Heart left ventricle (tissue), 16 donors: ENCODE measurements at places on chromosomes 13 and 19.
A peak's percentile ranks its signal among the peaks of the same experiment; 100 is the strongest.

GRCh38 chr13:58452123-58452623 is 820.6 kb downstream of the PCDH17 start:
- no peak for DNase-seq

DNA sequence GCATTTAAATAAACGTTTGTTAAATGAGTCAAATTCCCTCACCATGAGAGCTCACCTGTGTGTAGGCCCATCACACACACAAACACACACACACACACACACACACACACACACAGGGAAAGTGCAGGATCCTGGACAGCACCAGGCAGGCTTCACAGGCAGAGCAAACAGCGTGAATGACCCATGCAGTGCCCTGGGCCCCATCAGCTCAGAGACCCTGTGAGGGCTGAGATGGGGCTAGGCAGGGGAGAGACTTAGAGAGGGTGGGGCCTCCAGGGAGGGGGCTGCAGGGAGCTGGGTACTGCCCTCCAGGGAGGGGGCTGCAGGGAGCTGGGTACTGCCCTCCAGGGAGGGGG is 8.5 kb upstream of the CEACAM5 start:
- DNase-seq: no peak

DNA sequence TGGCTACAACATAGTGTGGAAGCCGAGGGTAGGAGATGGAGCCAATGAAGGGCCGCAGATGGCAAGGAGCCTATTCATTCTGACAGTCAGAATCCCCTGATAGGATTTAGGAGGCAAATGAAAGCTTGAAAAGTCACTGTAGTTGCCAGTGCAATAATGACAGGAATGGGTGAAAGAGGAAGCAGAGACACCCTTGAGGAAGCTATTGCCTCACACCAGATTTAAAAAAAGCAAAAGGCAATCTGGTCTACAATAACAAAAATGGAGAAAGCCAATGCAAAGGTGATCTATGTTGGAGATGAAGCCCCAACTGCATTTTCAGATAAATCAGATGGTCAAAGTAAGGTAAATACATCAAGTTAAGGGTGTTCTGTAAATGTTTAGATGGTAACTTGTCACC is 158.5 kb downstream of the TUBA3C start:
- no peak for DNase-seq

DNA sequence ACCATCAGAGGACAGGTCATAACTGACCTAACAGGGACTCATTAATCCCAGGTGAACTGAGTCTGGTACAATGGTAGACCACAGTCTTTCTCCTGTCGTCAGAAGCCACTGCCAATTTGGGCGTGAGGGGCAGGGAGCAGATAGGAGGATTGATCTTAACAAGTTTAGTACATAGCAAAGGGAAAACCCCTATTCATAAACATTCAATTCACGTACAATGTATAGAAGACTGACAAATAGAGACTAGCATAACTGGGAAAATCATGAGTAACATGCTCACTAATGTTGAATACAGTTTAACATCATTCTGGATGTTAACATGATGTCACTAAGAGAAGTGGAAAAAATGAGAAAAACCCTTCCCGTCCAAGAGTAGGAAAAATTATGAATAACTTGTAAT is 54.1 kb downstream of the SLC7A1 start:
- no peak for DNase-seq

- no peak for DNase-seq
Observed at GRCh38 chr13:29510651-29511084, 84.8 kb downstream of the SLC7A1 start.

- DNase-seq: no peak
Observed at GRCh38 chr13:31805841-31806240, 66.5 kb downstream of the RXFP2 start.

DNA sequence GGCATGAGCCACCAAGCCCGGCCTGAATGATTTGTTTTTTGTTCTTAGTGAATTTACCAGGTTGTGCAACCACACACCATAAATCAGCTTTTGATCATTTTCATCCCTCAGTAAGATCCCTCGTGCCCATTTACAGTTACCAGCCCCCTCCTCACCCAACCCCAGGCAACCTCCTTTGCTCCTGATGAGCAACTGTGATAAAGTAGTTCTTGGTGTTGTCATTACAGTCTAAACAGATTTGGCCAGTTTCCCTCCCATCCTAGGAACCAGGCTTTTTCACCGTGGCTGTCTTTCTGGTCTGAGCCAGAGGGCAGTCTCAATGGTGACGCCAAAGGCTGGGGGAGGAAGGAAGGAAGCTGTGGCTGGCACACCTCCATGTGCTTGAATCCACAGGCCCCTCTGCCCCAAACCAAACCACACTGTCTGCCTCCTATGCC is 61.2 kb upstream of the WDFY2 start:
- no peak for DNase-seq

DNA sequence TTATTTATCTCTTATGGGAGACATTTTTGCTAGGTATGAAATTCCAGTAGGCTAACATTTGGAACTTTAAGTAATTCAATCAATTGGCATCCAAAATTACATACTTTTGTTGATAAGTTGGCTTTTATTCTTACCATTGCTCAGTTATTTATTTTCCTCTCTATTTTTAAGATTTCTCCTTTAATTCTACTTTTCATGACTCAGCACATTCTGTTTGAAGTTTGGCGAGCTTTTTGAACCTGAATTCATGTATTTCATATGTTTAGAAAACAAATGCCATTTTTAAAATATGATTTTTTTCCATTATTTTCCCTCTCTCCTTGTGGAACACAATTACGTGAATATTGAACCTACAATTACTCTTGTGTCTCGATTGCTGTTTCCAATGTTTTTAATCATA is 2896.3 kb upstream of the PCDH20 start:
- DNase-seq: no peak

GRCh38 chr19:35935911-35936737 is at the start of gene LRFN3:
Gene LRFN3, plus strand, starts transcription at chr19:35936374. Its CDS starts 3,052 bp downstream, at chr19:35939426.
- DNase-seq: peak; percentile 77

GRCh38 chr13:99357131-99357596 is 50.0 kb upstream of the GPR183 start:
- no peak for DNase-seq

DNA sequence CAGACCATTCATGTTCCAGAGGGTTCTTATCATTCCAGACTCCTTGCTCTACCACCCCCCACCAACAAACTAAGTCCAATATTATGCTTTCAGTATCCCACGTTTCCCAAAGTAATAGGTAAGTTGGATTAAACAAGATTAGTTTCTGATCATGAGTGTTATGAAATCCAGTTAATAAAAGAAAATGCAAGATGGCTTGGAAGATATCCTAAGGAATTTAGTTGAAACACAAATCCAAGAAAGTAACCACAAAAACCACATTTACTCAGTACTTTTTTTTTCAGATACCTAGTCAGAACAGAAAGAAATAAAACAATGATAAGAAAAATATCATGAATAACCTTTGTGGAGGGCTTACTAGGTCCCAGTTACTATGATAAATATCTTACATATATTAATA is 119.4 kb upstream of the MIR17HG start:
- no peak for DNase-seq

GRCh38 chr13:26280822-26281221 is 26.9 kb downstream of the CDK8 start:
- no peak for DNase-seq

DNA sequence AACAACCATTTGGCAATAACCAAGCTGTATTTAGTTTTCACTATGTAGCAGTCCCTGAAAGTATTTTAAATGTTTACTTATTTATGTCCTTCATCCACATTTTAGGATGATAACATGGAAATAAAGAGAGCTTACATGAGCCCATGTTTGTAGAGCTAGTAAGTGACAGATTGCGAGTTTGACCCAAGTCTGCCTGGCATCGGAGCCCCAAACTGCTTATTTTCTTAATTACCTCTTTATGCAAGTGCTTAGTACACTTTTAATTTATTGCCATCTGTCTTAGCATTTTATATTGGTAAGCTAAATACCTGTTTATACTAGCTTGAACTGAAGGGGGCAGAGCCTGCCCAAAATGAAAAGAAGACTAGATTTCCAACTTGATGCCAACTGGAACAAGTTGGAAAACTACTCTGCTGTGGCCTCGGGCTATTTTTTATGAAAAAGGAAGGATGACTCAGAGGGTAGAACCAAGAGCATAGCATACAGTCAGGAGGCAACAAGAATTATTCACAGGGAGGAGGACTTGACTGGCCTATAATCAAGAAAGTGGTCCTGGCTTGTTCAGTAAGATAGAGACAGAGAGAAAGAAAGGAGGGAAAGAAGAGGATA is 150.2 kb downstream of the NDFIP2 start:
- DNase-seq: peak; percentile 10

DNA sequence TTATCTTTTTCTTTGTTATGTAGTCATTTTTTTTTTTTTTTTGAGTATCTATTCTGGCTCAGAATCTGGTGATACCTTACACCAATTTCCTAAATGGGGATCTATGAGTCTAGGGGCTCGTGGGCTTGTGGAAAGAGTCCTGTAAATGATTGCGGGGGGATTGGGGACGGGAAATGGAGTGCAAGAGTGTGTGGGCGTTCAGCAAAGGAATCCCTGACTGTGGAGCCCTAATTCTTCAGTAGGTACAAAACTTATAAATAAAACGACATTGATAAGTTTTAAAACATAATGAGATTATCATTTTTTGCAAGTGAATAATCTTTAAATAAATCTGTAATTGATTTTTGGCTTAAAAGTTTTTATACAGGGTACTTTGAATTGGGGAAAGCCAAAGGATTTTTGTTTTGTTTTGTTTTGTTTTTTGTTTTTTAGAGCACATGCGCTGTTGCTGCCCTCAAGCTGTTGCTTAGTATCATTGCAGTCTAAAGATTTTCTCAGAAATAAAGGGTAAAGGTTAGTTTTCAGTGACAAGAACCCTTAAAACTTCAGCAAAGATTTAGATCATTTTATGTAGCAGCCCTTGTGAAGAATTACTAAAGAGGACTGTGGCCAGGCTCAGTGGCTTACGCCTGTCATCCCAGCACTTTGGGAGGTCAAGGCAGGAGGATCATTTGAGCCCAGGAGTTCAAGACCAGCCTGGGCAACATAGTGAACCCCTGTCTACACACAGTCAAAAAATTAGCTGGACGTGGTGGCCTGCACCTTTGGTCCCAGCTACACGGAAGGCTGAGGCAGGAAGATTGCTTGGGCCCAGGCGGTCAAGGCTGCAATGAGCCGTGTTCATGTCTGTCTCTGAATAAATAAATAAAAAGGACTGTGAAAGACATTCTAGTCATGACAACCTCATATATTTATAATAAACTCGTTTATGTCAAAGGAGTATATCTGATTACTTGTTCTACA is 1.7 kb downstream of the ERCC5 start:
- no peak for DNase-seq

DNA sequence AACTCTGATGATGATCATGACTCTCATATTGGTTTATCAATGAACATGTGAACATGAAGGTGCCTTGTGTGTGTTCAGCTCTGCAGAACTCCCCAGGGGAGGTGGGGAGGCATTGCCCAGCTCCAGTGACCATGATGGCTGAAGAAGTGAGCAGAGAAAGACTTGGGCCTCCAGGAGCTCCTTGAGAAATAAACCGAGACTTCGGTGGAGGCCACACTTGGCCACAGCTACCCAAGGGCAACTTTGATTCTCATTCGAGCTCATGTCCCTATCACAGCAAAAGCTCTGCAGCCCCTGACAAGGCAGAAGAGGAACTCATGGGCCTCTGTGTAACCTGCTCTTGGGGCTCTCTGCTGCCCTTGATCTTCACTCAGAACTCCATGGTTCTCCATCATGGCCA is 44.1 kb upstream of the ZNF536 start:
- no peak for DNase-seq

DNA sequence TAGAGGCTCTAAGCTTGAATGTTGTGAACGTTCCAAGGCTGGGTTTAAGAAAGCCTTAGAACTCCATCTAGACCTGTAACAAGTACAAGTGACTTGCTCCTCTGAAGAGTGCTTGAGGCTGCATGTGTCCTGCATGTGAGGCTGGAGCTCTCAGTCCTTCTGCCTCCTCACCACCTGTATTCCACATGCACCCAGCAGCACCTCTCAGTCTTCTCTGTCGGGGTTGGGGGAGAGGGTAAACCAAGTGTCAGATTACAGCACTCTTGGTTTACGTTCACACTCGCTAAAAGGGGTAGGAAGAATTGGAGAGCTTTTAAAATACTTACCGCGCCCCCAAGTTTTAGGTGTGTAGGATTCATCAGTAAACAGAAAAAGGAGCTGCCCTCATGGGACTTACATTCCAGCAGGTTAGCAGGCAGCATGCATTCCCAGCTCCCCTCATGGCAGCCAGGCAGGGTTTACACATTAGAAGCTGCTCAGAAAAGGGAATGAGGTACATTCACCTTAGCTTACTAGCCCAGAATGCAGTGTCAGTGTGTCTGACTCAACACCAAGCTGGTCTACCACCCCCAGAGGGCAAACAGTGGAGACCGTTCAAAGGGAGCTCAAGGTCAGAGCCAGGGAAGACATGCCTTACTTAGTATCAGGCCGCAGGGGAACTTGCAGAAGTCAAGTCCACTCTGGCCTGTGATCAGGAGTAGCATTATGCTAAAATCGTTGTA is 248.1 kb downstream of the PCCA start:
- DNase-seq: no peak

GRCh38 chr19:51372649-51373504 is at the start of gene NKG7:
Gene NKG7, minus strand, starts transcription at chr19:51372654. Its CDS starts 119 bp downstream, at chr19:51372535.
- DNase-seq: no peak

DNA sequence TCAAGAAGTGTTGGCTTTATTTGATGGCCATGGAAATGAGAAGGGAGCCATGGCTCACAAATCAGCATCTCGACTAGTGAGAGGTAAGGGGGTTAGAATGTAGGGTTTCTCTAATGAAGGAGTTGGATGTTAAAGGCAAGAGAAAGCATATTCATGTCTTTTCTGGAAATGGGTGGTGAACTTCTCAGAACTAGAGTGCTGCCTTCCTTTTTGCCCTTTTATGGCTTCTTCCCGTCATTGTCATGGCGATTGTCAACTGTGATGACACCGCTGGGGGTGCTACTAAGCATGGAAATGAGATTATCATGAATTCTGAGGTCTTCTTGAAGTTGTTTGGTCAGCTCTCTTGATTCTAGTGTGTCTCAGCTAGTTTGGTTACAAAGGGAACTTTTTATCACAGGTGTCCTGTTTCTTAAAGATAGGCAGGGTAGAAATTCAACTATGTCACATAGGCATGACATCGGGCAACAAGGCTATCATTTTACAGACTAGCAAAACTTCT is 180.4 kb downstream of the LIG4 start:
- no peak for DNase-seq

DNA sequence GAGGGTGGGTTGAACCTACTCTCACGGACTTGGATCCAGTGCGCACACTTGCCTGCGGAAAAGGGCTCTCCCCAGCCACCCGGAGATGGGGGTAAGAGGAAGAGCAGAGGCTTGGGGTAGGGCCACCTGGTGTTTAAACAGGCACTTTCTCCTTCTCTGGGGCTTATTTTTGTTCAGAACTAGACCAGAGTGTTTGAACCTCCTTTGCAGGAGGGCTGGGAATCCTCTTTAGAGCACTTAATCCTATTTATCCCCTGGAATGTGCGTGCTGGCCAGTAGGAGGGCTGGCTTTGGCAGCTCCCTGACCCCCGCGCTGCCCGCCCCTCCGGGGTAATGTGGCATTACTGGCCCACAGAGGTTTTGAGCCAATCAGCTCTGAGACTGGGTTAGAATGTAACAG is 2.0 kb downstream of the RGS9BP start:
- DNase-seq: no peak

- no peak for DNase-seq
Observed at GRCh38 chr13:97781891-97782305, 171.6 kb upstream of the IPO5 start.
